Ovary (tissue), 10 donors: ENCODE measurements at places on chromosomes 1 and 21.

- no peak for DNase-seq
Measured at GRCh38 chr1:91819038-91819788, 66.7 kb downstream of the TGFBR3 start.

DNA sequence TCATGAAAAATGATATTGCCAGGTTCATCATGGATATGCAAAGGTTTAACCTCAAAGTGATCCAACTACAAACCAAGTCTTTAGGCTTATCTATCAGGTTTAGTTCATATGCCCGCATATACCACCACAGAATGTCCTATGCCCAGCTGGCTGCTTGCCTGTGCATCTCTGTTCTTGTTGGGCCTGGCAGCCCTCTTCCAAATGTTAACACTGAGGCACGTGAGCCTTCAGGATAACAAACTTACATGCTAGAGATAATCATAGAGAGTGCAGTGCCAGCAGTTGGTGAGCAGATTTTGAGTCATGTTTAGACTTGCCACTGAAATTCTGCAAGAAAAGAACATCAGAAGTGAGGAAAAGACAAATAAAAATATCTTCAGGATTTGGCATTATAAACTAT lies 607.9 kb upstream of the TMPRSS15 start:
- no peak for DNase-seq

DNA sequence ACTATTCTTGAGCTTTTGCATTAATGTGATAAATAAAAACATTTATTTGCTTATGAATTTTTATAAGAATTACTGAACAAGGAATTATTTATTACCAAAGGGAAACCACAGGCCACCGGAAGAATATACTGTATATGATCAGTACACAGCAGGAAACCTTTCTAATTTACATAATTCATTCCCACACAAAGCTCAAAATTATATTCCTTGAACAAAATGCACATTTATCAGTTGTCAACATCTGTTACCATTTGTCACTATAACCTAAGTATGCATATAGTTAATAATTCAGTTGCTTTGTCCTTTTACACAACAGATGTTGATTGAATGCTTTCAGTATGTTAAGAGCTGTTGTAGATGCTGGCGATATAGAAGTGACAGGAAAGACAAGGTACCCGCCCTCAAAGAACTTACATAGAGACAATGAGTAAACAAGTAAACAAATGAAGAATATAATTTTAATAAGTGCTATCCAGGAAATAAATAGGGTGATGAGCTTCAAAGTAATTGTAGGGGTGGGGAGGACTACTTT lies 27.2 kb downstream of the VPS45 start:
- no peak for DNase-seq

- no peak for DNase-seq
Measured at GRCh38 chr1:167538657-167539056, 14.9 kb downstream of the CREG1 start.

DNA sequence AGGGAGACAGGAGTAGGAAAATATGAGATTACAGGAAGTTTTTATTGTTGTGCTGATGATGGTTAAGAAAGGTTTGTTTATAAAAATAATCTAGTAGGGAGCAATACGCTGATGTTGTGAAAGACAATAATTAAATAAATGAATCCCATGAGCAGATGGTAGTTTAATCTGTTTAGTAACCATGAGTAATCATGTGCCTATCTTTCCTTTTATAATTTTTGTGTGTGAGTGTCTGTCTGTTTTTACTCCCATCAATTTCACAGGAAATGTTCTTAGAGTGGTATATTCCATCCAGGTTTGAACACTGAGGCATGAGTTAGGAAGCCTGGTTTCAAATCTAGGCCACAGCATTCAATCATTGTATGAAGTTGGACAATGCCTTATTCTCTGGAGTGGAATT lies 180.5 kb downstream of the OLFM3 start:
- no peak for DNase-seq

GRCh38 chr1:52672946-52673345 lies 25.2 kb downstream of the COA7 start:
- no peak for DNase-seq

DNA sequence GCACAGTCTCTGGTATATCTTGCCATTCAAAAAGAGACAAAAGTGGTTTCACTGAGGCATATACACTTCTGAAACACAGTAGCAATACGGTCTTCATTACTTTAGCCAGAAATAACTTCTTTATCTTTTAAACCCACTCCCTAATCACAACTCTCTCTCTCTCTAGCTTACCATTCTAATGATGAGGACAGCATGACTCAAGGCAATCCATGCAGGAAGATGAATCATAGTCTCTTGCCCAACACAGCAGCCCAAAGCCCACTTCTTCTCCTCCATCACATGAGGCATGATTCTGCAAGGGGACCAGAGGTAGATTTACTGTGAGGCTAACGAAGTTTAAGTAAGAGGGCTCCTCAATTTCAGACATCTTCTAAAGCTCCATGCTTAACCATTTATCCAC lies 285.0 kb upstream of the NR5A2 start:
- no peak for DNase-seq

DNA sequence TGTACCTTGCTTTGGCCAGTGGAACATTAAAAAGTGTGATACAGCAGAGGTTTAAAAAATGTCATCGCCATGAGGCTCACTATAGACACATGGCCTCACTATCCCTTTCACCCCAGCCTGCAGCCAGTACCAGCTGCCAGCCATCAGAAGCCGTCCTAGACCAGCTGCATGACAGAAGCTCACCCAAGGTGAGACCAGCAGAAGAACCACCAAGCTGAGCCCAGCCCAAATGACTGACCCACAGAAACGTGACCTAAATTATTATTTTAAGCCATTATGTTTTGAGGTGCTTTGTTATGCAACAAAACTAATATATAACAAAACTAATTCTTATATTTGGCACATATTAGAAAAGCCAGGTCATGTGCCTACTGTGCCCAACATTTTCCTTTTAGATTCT lies 91.1 kb downstream of the KCNN3 start:
- no peak for DNase-seq

DNA sequence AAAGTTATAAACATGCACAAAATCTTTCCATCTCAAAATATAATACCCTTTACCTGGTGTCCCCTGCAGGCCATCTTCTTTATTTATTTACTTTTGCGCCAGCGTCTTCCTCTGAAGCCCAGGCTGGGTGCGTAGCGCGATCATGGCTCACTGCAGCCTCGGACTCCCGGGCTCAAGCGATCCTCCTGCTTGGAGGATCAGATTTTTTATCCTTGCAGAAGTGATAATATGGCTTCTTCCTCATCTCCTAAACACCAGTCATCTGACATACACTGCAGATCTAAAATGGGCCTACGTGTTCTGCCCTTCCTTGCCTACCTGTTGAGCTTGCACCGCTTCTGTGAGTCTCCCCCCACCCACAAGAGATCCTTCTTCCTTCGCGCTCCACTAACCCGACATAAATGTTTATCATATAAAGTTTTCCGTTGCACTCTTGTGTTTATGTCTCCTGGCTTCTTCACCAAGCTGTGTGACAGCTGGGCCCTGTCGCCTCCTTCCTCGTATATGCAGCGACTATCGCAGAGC lies 506 bp upstream of the SRP9 start:
- no peak for DNase-seq

DNA sequence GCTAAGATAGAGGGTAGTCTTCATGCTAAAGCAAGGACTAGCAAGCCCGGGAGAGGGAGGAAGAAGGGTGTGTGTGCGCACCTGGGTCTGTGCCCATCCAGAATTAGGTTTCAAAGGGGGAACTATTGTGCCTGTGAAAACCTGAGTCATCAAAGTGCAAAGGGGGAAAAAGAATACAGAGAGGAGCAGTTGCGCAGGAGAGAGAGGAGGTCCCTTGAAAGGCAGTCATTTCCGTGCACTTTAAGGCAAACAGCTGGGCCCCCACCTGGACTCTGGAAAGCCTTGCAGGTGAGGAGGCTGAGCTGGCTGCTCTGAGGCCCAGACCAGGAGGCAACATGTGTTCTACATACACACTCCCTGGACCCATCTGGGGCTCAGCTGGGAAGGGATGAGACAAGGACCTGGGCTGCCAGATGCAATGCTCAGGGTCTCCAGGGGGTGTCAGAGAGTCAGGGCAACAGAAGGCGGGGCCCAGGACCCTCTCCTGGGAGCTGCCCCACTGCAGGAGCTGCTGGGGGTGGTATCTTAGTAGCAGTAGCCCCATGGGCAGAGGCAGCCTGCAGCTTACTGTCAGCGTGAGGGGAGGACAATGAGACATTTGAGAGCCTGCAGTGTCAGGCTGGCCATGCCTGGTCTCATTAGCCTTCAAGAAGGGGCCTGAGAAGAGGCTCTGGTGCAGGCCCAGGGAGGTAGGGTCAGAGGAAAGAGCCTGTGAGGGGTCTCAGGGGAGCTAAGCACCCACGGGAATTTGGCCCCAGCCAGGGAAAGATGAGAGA lies 14.3 kb downstream of the PROK1 start:
- DNase-seq, result no peak

DNA sequence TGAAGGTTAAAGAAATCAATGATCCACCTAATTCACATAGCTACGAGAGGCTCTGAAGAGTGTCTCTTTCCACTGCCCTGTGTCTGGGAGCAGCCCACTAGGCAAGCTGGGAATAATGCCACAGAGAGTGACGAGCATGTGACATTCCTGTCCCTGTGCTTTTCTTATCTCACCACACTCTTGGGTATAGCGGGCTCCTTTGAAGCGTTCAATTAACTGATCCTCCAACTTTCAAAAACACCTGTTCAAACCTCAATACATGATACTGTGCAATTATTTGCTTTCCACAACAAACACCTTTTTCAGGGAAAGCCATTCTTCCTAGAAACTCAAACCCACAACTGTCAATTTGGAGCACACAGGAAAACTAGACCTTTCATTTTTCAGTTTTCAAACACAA lies 43.4 kb downstream of the PLPP3 start:
- no peak for DNase-seq

DNA sequence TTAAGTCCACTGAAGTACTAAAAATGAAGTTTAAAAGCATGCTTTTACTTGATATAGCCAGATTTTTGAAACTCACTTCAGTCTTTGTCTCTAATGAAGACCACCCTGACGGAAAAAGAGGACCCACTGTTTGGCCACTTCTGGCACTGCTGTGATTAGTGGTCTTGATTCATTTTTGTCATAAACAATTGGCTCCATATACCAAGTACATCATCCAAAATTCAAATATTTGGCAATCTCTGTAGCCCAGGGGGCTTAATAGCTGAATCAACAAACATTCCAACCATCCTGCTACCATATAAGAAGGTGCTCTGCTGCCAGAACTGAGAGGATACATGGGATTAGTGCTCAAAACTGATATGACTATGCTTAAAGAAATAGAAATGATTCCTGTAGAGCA lies 156.0 kb downstream of the COL24A1 start:
- no peak for DNase-seq

- DNase-seq, result no peak
Measured at GRCh38 chr1:27770293-27770830, 2.7 kb upstream of the STX12 start.

DNA sequence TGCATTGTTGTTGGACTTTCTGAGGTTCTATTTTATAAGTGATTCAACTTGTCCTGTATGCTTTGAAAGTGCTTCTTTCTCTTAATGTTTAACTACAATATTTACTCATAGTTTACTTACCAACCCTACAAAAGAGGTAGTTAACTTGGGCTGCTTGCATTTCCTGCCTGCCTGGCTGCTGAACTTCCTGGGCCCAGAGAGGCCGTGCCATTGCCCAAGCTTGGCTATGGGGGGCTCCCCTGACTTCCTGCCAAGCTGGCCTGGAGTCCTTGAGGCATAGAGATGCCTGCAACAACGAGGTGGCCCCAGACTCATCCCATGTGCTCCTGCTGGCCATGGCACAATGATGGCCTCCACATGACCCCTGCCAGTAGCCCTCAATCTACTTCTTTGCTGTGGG lies 361.6 kb upstream of the PLD5 start:
- DNase-seq, result no peak

GRCh38 chr1:156815961-156816422 lies 656 bp downstream of the SH2D2A start:
- no peak for DNase-seq

- DNase-seq, result no peak
Measured at GRCh38 chr1:176206006-176206960, 803 bp downstream of the COP1 start.

- no peak for DNase-seq
Measured at GRCh38 chr21:43644609-43645008, 14.7 kb downstream of the HSF2BP start.

DNA sequence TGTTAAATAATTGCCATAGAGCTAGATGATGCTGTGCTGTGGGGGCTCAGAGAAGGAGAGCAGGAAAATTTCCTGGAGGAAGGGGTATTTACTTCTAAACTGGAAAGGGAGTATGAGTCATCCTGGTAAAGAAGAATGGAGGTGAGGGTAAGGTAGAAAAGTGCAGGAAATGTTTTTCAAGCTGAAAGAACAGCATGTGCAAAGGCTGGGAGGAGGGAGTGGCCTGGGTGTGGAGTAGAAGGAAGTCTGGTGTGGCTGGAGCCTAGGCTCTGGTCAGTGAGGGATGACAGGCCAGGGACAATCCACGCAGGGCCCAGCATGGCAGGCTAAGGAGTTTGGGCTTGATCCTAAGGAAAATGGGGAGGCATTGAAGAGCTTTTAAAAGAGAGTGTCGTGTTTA lies 45.9 kb downstream of the MATN1 start:
- DNase-seq, result no peak

DNA sequence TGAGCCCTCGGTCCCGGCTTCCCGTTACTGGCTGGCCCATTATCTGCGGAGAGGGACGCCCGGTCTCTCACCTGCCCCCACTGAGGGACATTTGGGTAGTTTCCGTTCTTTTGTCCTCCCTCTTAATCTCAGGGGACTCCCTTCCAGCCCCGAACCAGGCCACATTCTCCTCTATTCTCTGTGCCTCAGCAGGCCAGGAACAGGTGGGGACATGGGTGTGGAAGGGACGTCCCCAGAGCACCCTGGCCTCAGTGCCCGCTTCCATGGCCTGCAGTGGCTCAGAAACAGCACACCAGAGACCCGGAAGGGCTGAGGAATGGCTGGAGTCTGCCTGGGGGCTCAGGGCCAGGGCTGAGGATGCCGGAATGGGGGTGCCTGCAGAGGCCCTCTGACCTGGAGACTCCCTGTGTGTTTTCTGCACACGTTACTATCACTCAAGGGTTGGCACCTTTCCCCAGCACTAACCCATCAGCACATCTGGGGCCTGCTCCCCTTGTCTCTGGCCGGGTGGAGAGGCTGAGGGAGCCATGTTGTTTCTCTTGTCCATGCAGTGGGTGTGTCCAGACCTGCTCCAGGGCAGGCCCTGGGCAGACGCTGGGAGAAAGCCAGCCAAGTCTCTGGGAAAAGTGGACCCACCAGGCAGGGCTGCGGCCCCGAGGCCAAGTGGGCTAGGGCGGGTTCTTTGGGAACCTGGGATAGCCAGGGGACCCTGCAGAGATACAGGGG lies 10.0 kb upstream of the DNMT3L start:
- DNase-seq, result no peak

GRCh38 chr1:204725821-204726448 lies 40.4 kb upstream of the LRRN2 start:
- DNase-seq, result no peak

DNA sequence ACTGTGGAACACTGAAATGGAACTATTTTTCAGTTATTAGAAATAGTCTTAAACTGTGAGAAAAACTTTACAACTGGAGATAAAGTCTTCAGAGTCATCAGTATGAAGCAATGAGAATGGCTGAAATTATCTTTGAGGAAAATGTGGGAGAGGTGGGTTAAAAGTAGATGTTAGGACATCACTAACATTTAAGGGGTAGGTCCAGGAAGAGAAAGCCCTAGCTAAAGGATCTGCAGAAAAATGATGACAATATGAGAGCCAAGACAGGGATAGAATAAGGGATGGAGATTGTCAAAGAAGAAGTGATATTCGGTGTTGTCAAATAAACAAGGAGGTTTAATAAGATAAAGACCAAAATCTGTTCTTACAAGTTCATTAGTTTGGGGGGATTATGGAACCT lies 123.3 kb upstream of the GPR52 start:
- DNase-seq, result no peak

- no peak for DNase-seq
Measured at GRCh38 chr1:240178366-240178765, 86.7 kb downstream of the FMN2 start.
